ENCODE measurements at places on chromosomes 3 and 15. TPM values are rescaled to one million over a fixed set of nuclear protein-coding genes. Genes with fewer than 3 reads are reported as not detected.

NANOGP8 gene
- total RNA-seq, result not detected

DUOXA2 gene
- total RNA-seq, result not detected

SCAMP5 gene
- total RNA-seq, result 0.51 TPM

HDAC11 gene
- 13.1 TPM for total RNA-seq
